Hypothalamus (tissue), 51 donors: ENCODE measurements at places on chromosomes 7 and 10.

GRCh38 chr7:43037531-43037930 lies 74.9 kb upstream of the HECW1 start:
- no peak for DNase-seq

GRCh38 chr10:113320987-113321386 lies 231.9 kb upstream of the HABP2 start:
- no peak for DNase-seq

DNA sequence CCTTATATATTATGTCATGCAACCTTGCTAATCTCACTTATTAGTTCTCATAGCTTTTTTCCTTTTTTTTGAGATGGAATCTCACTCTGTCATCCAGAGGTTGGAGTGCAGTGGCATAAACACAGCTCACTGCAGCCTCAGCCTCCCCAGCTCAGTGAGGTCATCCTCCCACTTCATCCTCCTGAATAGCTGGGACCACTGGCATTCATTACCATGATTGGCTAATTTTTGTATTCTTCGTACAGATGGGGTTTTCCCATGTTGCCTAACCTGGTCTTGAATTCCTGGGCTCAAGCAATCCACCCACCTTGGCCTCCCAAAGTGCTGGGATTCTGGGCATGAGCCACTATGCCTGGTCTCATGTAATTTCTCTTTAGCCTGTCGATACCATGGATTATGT lies 89.1 kb upstream of the TRIM24 start:
- DNase-seq, result no peak

- DNase-seq, result peak; percentile 32
These were observed 4.9 kb downstream of the SRRT start for GRCh38 chr7:100879685-100880261.

GRCh38 chr7:95435422-95435780 lies 573 bp upstream of the PON2 start:
- no peak for DNase-seq
